ENCODE measurements at places on chromosomes 12 and 14.

DNA sequence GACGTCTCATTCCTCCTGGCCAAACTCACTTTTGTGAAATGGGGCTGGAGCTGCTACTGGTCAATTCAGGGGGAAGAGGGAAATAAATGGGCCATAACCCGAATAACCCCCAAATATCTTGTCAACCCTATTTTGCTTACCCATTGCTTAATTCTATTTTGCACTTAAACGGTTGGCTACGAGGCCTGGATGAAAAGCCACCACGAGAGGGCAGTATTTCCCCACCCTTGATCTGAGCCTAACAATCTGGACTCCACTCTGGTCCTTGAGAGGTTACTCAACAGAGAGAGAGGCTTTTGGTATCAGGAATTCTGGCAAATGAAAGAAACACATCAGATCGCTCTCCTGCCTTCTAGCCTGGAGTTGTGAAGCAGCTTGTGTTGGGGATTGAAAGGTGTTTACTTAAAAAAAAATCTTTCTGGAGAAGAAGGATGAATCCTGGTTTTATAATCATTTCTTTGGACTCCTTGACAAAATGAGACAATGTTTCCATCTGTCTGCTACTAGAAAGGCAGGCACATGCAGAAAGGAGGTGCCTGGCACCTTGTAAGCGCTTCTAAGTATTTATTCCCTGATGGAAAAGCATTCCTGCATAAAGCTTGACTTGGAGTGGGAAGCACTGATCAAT is 22.4 kb upstream of the FBXO21 start:
- no peak for DNase-seq

DNA sequence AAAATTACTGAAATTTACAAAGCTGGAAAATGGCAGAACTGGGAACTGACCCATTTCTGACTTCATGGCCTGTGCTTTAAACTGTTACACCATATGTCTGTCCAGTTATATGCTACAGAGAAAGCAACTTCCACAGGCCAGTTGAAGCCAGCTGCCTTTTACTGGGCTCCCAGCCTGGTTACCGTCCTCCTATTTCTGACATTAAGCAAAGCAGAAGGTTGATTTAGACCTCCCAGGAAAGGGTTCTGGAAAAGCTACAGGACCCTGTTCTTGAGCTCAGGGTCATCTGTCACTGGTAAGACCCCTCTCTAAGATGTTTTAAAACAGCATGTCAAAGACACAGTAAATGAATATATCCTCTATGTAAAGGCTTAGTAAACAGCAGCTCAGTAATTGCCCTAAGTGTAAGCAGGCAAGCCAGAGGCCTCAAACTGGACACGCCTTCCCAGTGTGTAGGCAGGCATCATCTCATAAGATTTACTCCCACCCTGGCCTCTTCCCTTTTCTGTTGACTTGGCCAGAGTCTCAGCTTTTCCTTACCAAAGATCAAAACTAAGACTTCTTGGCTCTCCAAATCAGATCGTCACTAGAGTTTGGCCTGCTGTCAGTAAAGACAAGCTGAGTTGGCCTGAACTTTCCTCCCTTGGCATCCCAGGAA is 55.4 kb upstream of the RNU6-8 start:
- DNase-seq, result no peak

GRCh38 chr12:24861766-24862540 is 86.9 kb downstream of the BCAT1 start:
- no peak for DNase-seq

DNA sequence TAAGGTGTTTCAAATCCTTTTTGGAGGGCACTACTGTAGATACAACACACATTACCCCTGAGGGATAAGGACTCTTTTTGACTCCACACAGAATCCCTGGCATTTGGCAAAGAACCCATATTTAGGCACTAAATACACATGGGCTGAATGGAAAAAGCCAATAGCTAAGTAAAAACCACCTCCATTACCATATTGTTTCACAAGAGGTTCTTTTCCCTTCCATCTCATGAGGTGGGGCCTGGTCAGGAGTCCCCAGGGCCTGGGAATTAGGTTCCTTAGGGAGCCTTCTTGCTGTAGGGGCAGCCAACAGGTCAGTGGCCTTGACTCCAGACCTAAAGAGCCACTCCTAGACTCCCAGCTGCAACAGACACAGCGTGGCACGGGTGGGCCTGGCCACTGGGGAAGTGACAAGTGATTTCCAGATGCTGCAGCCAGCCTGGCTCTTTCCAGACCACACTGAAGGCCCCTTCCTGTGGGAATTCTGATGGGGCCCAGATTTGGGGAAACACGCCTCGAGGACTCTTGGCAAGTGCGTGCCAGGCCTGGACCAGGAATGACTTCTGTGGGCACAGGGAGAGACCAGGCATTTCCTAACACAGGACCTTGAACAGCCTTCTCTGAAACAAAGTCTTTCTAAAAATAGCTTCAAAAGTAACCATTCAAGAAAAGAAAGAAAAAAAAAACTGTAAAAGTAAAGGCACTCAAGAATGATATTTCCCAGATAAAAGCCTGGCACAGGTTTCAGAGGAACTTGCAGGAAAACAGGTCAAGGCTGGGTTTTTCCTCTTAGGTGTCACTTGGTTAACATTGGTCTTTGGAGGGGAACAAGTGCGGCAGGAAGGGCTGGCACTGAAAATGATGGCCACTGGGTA is 18.1 kb downstream of the SSH1 start:
- DNase-seq, result no peak

DNA sequence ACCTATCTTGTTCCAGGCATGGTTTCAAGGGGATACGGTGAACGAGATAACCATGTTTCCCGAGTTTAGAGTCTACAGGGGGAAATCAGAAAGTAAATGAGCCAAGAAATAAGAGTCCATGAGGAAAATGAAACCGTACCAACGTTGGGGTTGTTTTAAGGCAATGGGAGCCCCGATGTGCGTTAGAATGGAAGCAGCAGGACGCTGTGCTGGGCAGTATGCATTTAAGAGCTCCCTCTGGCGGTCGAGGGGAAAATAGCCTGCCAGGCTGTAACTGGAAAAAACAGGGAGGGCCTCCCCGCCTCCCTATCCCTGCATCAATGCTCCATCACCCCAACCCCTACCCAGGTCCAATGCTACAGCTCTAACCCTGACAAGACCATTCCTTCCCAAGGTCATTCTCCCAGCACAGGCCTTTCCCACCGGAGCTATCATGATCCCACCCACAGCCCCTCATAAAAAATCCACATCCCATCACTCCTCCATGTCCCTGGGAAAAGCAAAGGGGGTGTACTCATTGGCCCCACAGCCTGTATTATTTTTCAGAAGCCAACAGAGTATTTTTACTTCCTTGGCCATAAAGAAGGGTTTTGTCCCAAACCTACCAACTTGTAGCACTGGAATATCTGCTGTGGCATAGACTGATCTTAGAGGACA is 226.3 kb upstream of the NOS1 start:
- no peak for DNase-seq

- DNase-seq, result no peak
Observed at GRCh38 chr12:59689776-59690175, 93.9 kb downstream of the SLC16A7 start.

DNA sequence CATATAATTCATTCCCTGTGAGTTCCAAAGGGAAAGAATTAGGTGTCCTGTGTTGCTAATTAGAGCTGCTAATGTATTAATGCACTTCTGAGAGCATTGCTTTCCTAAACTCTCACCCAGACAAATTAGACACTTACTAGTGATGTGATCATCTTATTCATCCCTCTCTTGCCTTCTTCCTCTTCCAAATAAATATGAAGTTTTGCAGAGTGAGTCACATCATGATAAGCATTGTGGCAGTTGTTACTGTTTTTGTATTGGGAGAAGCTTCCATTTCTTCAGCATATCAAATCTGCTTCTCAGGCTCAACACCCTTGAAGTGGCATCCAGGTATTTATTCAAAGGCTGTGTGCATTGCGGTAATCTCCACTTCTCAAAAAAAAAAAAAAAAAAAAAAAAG is 37.3 kb upstream of the E2F7 start:
- DNase-seq, result no peak

DNA sequence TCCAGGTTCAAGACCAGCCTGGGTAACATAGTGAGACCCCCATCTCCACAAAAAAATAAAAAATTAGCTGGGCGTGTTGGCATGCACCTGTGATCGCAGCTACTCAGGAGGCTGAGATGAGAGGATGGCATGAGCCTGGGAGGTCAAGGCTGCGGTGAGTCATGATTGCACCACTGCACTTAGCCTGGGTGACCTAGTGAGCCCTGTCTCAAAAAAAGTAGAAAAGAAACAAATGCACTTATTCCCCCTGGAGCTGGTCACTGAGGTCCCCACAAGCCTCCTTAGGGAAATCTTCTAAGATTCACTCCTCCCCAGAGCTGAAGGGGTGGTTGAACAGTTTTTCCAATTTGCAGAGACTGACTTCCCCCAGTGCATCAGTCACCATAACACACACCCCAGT is 1.6 kb downstream of the CD9 start:
- no peak for DNase-seq

GRCh38 chr14:102496331-102496691 is 13.3 kb downstream of the ANKRD9 start:
- DNase-seq, result no peak

DNA sequence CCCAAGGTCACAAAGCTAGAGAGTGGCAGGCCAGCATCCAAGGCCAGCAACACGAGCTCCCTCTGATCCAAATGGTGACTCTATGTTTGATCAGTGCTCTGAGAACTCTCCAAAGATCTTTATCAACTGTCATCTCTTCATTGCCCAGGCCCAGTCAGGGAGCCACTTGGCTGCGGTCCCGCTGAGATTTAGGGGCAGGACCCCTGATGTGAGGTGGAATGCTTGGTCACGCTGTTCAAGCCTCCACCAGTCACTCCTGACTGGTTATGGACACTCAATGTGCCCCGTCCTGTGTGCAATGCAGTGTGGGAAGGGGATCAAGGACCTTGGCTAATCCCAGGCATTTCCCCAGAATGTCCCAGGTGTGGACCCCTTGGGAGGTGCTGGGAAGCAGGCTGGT is 19.8 kb upstream of the TCL1B start:
- no peak for DNase-seq

DNA sequence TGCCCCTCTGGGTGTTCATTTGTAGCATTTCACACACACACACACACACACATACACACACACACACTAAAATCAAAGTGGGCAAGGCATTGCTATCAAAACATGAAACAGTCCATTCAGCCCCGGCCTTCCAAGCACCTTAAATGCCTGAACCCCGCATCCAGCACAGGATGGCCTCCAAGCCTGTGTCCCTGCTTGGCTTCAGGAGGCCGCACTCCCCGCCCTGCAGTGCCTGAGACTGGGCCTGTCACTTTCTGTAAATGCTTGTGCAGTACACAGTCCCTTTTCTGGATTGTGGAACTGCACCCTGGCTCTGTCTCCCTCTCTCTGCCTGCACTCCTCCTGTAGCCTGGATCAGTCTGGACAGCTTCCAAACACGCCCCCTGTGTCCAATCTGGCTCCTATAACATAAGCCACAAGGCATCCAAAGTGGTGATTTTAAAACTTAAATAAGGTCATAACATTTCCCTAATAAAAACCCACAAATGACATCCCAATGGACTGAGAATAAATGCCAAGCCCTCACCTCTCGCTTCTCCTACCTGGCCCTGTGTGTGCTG is 972.2 kb upstream of the TMEM132C start:
- DNase-seq, result no peak

- no peak for DNase-seq
Observed at GRCh38 chr12:9673404-9674225, 4.1 kb downstream of the CLEC2D start.

GRCh38 chr12:68871921-68872320 is 61.0 kb downstream of the CPM start:
- no peak for DNase-seq

GRCh38 chr14:69086537-69086936 is 66.4 kb downstream of the DCAF5 start:
- DNase-seq, result no peak

GRCh38 chr12:110304061-110304551 is 23.1 kb downstream of the ATP2A2 start:
- no peak for DNase-seq

DNA sequence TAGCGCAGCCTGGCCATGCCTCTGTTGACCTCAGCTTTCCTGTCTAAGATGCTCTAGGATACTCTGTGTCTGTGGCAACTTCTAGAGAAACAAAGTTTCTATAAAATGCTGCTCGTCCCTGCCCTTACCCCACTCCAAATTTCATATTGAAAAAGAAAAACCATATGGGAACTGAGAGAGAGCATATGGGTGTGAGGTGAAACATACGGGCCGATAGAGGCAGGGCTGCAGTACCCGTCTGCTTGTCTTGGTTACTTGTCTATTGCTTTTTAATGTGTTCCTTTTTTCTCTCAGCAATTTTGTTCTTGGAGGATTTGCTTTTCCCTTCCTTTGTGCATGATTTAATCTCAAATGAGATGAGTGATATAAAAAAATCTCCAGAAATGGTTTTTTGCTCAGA is 113.0 kb downstream of the SRGAP1 start:
- DNase-seq, result no peak

GRCh38 chr12:104650541-104650940 is 193.8 kb downstream of the CHST11 start:
- DNase-seq, result no peak

DNA sequence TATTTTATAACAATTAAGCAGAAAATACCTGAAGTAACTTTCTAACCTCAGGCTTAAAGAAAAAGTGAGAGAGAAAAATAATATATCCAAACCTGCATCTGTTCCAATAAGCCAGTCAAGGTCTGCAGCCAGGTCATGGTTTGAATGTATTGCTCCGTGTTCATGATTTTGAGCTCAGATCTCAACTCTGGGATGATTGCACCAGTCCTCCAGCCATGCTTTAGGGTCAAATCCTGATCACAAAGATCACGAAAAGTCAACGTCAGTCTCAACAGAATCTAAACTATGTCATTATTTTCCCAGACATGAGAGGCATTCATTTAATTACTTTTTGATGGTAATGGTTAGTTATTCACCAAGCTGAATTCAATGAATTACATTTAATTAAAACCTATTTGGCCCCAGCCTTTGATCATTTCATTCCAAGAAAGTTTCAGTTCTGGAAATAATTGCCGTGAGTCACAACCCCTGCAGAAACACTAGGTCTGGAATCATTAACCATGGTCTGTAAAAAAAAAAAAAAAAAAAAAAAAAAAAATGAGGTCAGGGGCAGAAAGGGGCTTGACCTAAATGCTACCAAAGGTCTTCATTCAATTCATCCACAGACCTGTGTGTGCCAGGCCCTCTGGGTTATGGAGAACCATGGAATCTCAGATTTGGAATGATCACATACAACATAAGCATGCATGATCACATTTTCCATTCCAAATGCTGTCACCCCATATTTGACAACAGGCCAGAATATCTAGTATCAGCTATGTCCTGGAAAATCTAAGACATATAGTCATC is 55.6 kb downstream of the NT5DC3 start:
- DNase-seq, result no peak

- DNase-seq, result no peak
Observed at GRCh38 chr12:124385219-124385969, 90.5 kb downstream of the RFLNA start.

GRCh38 chr14:89214221-89214965 is 202.6 kb downstream of the FOXN3 start:
- DNase-seq, result no peak

DNA sequence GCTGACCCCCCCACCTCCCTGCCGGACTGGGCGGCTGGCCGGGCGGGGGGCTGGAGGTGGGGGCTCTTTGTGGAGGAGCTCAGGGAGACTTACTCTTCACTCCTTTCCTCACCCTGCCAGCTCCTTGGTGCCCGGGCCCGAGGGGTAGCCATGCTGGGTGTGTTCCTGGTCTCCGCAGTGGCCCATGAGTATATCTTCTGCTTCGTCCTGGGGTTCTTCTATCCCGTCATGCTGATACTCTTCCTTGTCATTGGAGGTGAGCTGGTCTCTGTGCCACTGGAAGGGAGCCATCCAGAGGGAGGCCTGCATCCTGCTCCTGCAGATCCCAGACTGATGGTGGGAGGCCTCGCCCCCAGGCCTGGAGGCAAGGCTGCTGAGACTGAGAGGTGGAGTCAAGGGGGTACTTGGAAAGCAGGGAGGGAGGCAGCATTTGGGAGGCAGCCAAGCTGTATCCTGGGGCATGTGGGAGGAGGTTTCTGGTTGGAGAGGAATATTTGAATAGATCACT is 19.7 kb downstream of the SOAT2 start:
- DNase-seq, result no peak
